ENCODE measurements at places on chromosomes 11 and 22. TPM values are rescaled to one million over a fixed set of nuclear protein-coding genes. Genes with fewer than 3 reads are reported as not detected.

Gene MAJIN
- total RNA-seq = not detected

DNA sequence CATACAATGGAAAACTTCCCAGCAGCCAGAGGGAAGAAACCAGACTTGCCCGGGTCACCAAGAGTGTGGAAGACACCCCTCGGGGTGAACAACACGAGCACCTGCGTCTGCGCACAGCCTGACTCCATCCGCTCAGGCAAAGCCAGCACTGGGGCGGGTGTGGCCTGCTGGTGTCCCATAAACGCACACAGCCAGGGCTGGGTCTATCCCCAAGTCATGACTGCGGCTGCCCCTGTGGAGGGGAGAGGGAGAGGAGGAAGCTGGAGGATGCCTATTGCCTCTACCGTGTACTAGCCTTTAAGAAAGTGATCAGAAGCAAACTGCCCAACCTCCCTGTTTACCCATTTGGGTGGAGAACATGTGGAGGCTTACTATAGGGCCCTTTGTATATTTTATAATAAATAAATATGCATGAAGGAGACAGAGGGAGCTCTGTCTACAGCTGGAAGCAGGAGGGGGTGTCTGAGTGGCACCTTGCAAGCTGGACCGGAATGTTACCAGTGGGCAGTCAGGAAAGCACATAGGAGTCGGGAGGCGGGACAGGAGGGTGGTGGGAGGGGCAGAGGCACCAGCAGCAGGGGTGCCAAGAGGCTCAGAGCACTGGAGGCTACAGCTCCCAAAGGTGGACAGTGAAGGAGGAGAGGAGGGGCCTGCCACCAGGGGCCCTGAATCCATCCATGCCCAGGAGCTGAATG, 79.6 kb downstream of the PHF21B start:
- DNase-seq = no peak

GRCh38 chr11:35861191-35861590, 82.7 kb upstream of the LDLRAD3 start:
- no peak for DNase-seq

DNA sequence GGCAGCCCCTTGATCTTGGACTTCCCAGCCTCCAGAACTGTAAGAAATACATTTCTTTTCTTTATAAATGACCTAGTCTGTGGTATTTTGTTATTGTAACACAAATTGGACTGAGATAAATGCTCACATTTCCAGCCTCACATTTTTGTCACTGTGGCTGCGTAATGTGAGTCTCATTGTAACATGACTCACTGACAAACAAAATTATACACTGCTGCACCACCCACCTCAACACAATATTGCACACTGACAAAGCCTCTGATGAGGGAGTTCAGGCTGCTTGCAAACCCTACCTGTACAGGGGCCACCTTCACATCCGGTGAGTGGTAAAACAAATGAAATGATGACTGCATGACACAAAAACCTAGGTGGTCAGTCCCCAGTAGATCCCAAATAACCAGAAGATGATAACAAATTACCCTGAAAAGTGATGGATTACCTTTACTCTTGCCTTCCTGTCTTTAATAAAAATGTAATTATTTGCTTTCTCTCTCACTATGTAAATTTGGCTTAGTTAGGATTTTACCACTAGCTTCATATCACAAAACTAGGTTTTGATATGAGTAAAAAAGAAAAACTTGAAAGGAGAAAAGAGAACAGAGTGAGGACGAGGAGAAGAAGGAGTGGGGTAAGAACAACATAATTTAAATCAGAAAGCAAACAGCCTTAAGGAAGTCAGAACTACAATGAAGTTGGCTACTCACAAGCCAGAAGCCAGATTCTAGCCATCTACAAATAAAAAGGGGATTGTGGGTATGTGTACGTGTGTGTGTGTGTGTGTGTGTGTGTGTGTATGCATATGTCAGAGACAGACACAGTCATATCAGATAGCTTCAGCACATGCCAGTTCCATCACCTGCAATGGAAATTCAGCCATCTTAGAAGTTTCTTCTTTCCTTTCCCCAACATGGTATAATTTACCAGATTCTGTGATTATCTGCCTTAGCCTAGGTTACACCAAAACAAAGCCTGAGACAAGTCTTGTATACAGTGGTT, 53.4 kb upstream of the SESN3 start:
- DNase-seq = no peak

DNA sequence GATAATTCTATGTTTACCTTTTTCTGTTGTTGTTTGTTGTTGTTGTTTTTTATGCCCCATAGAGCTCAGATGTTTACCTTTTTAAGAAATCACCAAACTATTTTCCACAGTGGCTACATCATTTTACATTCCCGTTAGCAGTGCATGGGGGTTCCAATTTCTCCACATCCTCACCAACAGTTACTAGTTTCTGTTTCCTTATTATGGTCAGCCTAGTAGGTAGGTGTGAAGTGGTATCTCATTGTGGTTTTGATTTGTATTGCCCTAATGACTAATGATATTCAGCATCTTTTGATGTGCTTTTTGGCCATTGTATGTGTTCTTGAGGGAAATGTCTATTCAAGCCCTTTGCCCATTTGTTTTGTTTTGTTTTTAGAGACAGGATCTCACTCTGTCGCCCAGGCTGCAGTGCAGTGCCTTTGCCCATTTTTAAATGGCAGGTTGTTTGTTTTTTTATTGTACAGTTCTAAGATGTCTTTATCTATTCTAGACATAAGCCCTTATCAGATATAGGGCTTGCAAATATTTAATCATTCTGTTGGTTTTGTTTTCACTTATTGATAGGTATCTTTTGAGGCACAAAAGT, 27.5 kb downstream of the CHEK2 start:
- DNase-seq = no peak

- no peak for DNase-seq
Observed at GRCh38 chr11:96658436-96658835, 268.6 kb downstream of the JRKL start.

Gene ZDHHC8
- 4.4 TPM for total RNA-seq

- DNase-seq = no peak
Observed at GRCh38 chr11:121476379-121477032, 23.7 kb upstream of the SORL1-AS1 start.

Gene VSIG10L2
- total RNA-seq = not detected

Gene RAB6A
- total RNA-seq = 81.0 TPM

Measured in IMR-90 (cell line).